Stimulated activated CD8-positive, alpha-beta memory T cell treated with anti-CD3 and anti-CD28 coated beads, Interleukin-15, amount 100 ng/mL, for 48 hours (primary cell): ENCODE measurements at places on chromosomes 3 and 15.

DNA sequence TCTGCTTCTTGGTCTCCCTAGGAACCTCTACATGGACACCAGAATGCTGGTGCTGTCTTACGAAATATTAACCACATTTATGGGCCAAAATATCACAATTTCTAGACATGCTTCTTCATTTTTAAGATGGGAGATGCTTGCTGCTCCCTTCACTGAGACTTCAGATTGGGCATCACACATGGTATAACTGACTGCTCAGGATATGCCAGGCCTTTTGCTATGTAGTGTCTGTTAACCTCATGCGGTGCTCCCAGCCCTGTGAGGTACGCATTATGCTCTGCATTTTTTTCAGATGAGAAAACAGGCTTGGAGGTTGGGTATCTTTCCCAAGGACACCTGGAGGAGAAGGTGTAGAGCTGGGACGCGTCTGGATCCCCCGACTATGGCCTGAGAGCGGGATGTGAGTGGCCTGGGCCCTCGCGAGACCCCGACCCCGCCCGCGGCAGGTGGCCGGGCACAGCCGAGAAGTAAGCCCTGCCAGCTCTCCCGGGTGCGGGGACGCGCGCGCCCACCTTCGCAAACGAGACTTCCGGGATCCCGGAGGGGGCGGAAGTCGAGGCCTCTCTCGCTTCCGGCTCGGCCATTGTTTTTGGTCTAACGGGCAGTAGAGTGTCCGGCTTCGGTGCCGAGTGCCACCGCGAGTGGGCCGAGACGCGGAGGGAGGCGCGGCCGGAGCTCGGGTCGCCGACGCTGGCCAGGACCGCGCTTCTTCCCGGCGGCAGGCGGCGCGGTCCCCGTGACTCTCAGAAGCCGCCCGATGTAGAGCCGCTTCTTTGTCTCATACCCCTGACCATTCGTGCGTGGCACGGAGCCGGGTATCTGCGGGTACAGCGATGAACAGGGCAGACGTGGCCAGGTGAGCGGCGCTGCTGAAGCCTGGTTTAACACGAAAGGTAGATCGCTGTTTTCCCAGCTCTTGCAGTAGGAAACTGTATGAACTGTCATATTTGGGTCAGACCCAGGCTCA lies at the start of gene ZKSCAN7:
Gene ZKSCAN7 (plus strand): TSS at position 568 of the 967 bp plus-strand sequence. CDS start 1,855 bp downstream, outside the sequence.
- DNase-seq: peak; percentile 44

GRCh38 chr15:61318802-61319525 lies 89.9 kb upstream of the RORA start:
- DNase-seq: no peak

DNA sequence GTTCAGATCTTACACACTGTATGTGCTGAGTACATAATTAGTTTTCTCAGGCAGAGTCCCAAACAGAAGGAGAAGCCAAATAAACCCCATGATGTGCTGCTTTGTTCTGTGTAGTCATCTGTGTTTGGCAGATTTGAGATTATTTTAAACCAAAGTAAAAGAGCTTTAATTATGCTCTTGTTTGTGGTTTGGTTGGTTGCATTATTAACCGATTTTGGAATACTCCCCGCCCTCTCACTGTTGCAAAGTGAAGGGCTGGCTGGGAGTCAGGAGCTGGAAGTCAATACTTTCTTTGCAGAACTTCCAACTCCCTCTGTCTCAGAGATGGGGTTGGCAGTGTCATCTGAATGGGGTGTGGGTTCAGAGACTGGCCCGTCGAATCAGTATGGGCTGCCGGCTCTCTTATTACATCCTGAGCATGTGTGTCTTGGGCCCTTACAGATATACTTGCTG lies 34.4 kb downstream of the SLCO3A1 start:
- no peak for DNase-seq

DNA sequence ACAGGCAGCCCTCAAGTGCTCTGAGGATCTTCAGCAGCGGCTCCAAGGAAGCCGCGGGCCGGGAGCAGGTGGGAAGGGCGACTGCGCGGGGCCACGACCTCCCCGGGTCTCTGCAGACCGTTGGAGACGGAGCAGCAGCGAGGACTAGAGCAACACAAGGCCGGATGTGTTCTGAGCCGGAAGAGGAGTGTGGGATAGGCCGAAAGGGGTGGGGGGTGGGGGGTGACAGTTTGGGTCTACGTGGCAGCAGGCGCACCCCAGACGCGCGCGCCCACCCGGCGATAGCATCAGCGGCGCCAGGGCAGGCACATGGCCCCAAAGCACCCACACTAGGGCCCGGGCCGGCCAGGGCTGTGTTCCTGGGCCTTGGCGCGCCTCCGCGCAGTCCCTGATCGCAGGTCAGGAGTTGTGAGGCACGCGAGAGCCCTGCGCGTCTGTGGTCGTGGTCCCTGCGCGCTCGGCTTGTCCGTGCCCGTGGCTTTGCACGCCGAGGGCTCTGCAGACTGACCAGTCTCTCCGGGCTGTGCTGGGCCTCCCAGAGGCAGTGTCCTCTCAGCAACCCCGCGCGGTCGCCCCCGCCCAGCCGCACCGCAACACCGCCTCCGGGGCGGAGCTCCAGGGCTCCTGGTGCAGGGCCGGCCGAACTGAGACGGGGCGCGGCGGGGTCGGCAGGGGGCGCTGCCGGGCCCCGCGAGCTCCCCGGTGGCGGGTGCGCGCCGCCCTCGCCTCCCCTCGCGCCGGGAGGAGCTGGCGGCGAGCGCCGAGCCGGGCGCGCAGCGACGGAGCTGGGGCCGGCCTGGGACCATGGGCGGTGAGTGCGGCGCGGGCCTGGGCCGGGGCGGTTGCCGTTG lies at the start of gene PXYLP1:
Gene PXYLP1 (plus strand): TSS at position 725 of the 851 bp plus-strand sequence. CDS start 28,351 bp downstream, outside the sequence.
- peak; percentile 90 for DNase-seq

GRCh38 chr3:107973961-107974360 lies 116.9 kb downstream of the CD47 start:
- DNase-seq: no peak

GRCh38 chr15:100918034-100918689 lies 995 bp upstream of the LRRK1 start:
- peak; percentile 61 for DNase-seq
